ENCODE measurements at places on chromosomes 5 and 9.

GRCh38 chr9:134669399-134669955, 27.9 kb downstream of the COL5A1 start:
- DNase-seq = no peak

GRCh38 chr5:10629682-10630081, 65.8 kb downstream of the ANKRD33B start:
- no peak for DNase-seq

- peak; percentile 29 for DNase-seq
Observed at GRCh38 chr5:1495525-1495897, 28.2 kb downstream of the LPCAT1 start.

- no peak for DNase-seq
Observed at GRCh38 chr5:59069438-59070079, 486.7 kb downstream of the RAB3C start.

- DNase-seq = no peak
Observed at GRCh38 chr5:10619649-10620048, 55.8 kb downstream of the ANKRD33B start.

DNA sequence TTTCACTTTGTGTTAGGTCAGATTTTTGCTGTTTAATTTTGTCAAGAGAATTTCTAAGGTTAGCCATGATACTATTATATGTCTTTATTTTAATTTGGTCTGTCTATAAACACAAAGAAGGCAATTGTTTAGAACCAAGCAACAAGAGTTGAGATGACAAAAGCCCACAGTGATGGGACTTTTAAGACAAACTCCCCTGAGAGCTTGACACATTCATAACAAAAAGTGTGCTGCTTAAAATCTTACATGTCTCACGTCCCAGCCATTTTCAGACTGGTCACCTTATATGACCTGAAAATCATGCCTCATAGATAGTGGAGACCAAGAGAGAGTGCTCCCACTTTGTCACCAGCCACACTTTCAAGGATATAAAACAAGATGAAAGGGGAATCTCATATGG, 21.6 kb upstream of the NNT start:
- DNase-seq = no peak

- DNase-seq = no peak
Observed at GRCh38 chr9:107286057-107286456, 3.0 kb downstream of the RAD23B start.

DNA sequence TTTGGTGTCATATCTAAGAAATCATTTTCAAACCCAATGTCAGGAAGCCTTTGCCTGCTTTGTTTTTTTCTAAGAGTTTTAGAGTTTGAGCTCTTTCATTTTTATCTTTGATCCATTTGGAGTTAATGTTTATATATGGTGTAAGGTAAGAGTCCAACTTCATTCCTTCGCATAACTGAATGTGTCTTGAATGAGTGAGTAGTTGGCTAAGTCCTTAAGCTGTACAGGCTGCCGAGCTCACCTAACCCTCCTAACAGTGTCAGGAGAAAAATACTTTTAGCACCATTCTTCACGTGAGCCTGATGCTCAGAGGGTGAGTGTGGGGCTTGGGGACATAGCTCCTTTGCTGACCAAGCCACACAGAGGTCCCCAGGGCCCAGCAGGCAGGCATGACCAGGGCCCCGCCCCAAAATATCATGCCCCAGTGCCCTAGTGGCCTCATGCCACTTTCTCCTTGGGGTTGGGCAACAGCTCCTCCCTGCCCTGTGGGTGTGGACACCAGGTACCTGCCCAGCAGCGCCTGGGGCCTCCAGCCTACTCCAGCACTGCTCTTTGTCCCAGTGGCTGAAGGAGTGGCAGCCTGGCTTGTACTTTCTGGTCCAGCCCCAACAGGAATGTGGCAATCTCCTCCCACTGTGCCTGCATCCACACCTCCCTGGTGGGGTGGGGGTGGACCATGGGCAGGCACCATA, 17.2 kb downstream of the PPARGC1B start:
- no peak for DNase-seq

DNA sequence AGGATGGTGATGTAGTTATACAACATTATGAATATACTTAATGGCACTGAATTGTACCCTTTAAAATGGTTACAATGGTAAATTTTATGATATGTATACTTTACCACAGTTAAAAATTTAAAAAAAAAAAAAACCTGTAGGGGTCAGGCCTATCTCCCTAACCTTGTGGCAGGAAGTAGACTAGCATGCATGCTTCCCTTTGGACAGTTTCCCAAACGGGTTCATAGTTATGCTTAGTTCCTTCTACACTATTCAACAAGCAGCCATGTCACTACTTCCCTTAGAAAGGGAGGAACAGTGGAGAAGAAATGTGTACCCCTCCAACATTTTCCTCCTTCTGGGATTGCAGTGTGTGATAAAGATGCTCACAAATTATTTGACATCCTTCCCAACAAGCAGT, 32.5 kb downstream of the IDNK start:
- DNase-seq = no peak

- no peak for DNase-seq
Observed at GRCh38 chr9:113468716-113469448, 5.4 kb downstream of the RGS3 start.
